Endodermal cell (in vitro differentiated cells): ENCODE measurements at places on chromosomes 13 and 19.

GRCh38 chr13:50401049-50401505 lies 385.8 kb downstream of the KCNRG start:
- no peak for DNase-seq

GRCh38 chr13:79919091-79919490 lies 421.8 kb downstream of the SPRY2 start:
- no peak for DNase-seq

DNA sequence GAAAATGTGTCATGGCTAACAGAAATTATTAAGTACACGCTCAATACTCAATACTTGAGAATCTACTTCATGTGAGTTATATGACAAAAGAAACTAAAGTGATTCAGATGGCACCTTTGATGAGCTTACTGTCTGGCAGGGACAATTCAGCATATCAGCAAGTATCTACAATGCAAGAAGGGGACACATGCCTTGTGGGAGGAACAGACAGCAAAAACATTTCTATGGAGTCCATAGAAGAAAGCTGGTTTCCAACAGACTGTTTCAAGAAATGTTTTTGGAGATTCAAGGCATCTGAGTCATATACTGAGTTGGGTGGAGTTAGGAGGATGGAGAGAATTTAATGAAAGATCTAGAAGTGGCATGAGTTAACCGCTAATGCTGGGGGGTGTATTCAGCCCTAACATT lies 54.7 kb downstream of the MBNL2 start:
- no peak for DNase-seq

GRCh38 chr13:41811588-41812021 lies 149.3 kb downstream of the VWA8 start:
- DNase-seq = no peak

DNA sequence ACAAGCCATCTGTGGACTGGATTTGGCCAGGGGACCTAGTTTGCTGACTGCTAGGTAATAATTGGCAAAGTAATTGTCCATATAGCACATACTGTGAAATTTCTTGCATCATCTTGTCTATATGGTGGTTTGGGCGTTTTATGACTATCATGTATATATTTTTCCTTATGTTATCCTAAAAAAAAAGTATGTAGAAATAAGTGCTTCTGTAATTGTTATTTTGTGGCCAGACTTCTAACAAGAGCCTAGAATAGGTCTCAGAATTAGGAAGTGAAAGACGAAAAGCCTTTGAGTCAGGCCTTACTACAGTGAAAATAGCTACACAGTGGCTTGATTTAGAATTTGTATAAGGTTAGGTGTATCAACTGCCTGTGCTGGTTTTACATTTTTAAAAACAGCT lies 4.2 kb downstream of the FNDC3A start:
- no peak for DNase-seq

DNA sequence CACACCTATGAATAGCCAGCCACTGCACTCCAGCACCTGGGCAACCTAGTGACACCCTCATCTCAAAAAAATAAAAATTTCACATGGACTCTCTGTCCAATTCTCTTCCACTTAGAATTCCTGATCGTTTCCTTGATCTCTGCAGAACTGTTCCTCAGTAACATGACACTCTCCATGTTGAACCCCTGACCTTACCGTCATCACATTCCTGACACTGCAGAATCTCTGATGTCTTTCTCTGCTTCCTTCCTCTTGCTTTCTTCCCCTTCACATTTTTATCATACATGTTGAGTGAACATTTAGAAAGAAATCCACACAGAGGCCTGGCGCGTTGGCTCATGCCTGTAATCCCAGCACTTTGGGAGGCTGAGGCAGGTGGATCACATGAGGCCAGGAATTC lies 15.0 kb downstream of the ZNF114 start:
- DNase-seq = no peak

DNA sequence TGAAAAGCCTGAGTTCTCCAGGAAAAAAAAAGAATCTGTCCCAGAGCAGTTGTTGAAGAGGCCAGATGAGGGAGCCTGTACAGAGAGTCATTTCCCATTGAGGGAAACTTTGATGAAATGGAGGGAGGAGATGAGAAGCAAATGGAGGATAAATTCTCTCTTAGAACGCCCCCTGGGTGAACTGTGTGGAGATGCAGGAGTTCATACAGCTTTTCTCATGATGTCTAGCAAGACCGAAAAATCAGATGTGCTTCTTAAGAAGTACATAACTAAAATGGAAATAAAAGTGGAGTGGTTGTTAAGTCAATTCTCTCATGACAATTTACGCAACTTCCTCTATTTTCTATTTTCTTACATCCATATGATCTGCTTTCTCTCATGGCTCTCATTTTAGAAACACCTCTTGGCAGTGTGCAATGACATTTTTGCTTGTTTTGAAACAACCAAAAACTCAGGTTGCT lies 1263.1 kb downstream of the PCDH9 start:
- peak; percentile 66 for DNase-seq

DNA sequence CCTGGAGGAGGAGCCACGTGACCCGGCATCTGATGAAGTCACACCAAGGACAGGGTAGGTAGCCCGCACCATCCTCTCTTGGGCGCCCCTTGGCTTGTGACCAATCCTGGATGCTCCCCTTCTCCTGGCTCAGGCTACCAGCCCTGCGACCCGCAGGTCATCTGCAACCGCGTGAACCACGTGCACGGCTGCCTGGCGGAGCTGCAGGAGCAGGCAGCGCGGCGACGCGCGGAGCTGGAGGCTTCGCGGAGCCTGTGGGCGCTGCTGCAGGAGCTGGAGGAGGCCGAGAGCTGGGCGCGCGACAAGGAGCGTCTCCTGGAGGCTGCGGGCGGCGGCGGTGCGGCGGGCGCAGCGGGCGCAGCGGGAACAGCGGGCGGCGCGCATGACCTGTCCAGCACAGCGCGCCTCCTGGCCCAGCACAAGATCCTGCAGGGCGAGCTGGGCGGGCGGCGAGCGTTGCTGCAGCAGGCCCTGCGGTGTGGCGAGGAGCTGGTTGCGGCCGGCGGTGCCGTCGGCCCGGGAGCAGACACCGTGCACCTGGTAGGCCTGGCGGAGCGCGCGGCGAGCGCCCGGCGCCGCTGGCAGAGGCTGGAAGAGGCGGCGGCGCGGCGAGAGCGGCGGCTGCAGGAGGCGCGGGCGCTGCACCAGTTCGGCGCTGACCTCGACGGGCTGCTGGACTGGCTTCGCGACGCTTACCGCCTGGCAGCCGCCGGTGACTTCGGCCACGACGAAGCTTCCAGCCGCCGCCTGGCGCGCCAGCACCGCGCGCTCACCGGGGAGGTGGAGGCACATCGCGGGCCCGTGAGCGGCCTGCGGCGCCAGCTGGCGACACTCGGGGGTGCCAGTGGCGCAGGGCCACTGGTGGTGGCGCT lies 45.9 kb downstream of the SPTBN4 start:
- DNase-seq = peak; percentile 84

GRCh38 chr19:39941615-39942365 lies 7.4 kb upstream of the FCGBP start:
- DNase-seq = no peak

DNA sequence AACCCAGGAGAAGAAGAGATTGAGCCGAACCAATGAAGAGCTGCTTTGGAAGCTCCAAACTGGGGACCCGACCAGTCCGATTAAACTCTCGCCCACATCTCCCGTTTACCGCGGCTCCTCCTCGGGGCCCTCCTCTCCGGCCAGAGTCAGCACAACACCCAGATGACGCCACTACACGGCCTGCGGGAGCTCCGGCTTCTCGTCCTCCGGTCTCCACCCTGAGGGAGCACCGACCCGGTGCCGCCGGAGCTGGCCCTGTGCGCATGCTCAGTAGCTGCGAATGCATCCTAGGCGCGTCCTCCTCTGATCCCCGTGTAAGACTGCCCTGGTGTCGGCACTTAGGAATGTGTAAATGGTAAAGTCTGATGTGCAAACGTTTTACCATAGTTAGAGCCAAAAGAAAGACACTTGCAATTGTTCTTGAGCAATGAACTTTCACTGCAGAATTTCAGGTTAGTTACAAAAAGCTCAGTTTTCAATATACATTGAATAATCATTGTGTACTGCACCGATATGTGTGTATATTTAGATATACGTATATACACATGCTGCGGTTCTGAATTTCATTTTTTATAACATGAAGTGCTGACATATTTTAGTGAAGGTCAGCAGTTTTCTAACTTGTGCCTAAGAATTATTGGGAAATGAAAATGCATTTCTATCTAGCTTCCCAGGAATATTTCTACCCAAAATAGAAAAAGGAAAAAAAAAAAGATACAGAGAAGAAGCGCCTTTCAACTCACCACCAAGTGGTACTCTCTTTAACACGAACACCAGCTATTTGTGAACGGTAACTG lies 92.2 kb downstream of the SLC7A1 start:
- DNase-seq = peak; percentile 90

DNA sequence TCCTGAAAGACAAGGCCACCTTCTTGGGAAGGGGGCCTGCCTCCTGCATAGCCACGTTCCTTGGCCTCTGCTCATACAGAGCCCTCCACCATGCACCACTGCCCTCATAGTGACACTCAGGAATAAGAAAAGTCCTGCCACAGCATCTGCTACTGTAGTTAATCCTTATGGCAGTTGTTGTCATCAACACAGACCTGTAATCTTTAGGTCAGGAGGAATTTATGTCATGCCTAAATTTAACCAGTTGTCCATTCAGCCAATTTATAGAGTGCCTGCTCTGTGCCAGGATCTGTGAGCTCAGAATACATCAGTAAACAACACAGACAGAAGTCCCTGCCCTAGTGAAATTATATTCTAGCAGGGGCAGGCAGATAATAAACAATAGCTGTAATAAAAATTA lies 44.4 kb downstream of the FAM124A start:
- DNase-seq = no peak

DNA sequence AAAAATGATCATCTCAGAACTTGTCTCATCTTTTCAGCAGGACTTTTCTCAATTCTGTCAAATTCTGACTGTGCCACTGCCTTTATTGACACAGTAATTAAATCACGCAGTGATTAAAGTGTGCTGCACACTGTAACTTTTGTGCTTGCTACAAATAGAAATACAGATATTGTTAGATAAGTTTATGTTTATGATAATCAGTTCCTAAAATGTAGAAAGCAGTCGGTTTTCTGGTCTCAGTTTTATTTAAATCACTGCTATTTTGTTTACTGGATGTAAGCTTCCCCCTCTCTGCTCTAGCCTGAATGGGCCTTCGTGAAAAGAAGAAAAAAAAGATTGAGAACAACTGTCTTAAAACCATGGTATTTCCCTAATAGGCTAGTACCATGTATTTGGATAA lies 258.8 kb upstream of the STARD13 start:
- no peak for DNase-seq

- no peak for DNase-seq
These were observed 538 bp downstream of the ACP7 start for GRCh38 chr19:39084732-39085080.

GRCh38 chr13:74114202-74114601 lies 20.0 kb downstream of the KLF12 start:
- DNase-seq = no peak

DNA sequence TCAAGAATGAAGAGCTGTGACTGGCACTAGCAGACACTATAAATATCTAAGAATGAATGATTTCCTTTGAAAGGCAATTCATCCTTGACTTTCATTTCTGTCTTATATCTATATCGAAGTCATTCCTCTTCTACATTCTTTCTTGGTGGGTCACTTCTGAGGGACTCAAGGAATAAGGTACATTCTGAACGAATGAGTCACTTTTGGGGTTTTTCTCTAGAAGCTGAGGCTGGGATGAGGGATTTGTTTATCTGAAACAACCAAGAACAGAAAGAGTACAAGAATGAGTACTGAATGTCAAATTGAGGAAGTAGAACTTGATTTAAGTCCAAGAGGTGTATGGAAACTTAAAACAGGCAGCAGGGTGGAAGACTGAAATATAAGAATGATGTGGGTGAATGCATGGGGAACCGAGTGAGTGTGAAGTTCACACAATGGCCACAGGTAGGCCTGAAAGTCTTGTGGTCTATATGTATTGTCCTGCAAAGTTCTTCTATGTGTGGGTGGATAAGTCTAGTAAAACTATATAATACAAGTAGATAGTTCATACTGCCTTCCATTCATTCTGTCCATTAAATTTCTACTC lies 343.9 kb downstream of the OXGR1 start:
- no peak for DNase-seq

DNA sequence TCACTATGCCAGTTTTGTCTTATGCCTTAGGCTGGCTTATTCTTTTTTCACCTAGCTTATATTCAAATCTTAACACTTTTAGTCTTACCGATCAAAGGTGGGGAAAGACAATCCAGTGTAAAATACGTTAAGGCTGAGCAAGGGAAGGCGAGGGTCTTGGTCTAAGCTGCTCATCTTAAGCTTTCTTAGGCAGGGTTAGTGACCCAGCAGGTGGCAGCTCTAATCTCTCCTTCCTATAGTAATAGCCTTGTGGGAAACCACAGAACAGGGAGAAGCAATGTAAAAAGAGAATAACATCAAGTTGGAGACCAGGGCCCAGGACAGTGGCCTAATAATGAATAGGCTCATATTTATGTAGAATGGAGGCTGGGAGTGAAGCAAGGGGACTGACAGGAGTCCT lies 45.9 kb downstream of the COG3 start:
- DNase-seq = peak; percentile 74

GRCh38 chr13:39282400-39282972 lies 244.2 kb downstream of the NHLRC3 start:
- no peak for DNase-seq

DNA sequence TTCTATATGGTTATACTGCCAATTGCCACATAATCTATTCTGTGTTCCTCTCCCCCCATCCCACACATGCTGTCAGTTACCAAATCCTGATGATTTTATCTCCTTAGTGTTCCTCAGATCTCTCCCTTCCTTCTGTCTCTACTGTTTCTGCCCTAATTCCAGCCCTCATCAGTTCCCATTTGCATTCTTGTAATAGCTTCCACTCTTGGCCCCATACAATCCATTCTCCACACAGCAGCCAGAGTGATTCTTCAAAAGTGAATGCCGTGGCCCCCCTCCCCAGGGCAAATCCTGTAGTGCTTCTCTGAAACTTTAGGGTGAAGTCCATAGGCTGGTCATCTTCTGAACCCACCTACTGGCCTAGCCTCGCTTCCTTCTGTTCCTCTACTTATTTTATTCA lies 114.4 kb downstream of the ZAR1L start:
- no peak for DNase-seq

GRCh38 chr13:108003626-108004025 lies 211.7 kb downstream of the LIG4 start:
- no peak for DNase-seq
